ENCODE measurements at places on chromosomes 5 and 9.
A peak's percentile ranks its signal among the peaks of the same experiment; 100 is the strongest.

DNA sequence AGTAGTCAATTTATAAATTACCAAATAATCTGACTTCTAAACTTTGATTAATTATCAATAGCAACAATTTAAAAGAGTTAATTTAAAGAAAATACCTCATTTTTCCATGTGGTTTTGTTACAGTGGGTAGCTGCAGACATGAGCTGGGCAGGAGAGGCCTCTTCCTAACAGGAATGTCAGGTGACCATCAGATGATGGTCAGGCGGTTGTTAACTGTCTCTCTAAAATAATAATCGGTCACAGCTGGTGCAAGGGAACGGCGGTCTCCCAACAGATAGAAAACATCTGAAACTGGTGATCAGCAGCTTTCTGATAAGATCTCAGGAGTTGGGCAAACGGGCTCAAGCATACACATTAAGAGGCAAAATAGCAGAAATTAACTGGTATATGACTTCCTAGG, 342.7 kb upstream of the CYLC2 start:
- no peak for DNase-seq

- DNase-seq = peak; percentile 39
Measured at GRCh38 chr9:110125763-110126351, 82.1 kb downstream of the C9orf152 start.

GRCh38 chr5:147509041-147509709, 693 bp downstream of the DPYSL3 start:
- DNase-seq = peak; percentile 68

DNA sequence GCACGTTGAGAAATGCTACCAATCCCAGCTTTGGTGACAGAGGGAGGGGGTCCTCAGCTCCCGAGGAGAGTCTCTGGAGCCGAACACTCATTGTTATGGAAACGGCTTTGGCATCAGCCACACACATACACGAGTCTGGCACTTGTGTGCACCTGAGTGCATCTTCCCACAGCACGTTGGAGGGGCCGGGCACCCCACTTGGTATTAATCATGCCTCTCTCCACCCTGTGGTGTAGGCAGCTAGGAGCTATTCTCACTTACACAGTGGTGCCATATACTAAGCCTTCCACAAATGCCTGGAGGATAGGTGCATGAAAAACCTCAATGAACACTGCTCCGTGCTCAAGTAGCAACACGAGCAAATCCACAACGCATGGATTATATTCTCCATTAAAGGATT, 133.9 kb upstream of the PANK3 start:
- no peak for DNase-seq

- no peak for DNase-seq
Measured at GRCh38 chr9:12722131-12722530, 28.9 kb downstream of the TYRP1 start.

GRCh38 chr9:19619221-19619620, 169.6 kb downstream of the SLC24A2 start:
- no peak for DNase-seq

- peak; percentile 41 for DNase-seq
Measured at GRCh38 chr5:159928122-159928909, 12.0 kb downstream of the ADRA1B start.

DNA sequence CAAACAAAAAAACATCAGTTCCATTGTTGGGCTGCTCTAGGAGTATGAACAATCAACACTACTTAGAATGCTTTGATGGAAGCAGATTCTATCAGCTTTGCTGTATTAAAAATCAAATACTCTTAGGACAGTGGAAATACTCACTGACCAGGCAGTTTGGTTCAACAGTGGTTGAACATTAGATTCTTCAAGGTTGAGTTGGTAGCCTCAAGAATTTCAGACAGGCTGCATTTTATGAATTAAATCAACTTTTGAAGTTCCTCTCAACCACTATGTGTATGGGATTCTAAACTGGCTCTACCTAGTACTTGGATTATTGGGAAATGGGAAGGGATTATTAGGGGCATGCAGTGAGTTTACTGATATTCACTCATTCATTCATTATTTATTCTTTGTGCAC, 35.0 kb downstream of the ACTBL2 start:
- no peak for DNase-seq

- DNase-seq = peak; percentile 38
Measured at GRCh38 chr9:121268851-121269641, 1.1 kb downstream of the GSN start.

GRCh38 chr5:175741556-175741955, 83.7 kb downstream of the HRH2 start:
- no peak for DNase-seq

DNA sequence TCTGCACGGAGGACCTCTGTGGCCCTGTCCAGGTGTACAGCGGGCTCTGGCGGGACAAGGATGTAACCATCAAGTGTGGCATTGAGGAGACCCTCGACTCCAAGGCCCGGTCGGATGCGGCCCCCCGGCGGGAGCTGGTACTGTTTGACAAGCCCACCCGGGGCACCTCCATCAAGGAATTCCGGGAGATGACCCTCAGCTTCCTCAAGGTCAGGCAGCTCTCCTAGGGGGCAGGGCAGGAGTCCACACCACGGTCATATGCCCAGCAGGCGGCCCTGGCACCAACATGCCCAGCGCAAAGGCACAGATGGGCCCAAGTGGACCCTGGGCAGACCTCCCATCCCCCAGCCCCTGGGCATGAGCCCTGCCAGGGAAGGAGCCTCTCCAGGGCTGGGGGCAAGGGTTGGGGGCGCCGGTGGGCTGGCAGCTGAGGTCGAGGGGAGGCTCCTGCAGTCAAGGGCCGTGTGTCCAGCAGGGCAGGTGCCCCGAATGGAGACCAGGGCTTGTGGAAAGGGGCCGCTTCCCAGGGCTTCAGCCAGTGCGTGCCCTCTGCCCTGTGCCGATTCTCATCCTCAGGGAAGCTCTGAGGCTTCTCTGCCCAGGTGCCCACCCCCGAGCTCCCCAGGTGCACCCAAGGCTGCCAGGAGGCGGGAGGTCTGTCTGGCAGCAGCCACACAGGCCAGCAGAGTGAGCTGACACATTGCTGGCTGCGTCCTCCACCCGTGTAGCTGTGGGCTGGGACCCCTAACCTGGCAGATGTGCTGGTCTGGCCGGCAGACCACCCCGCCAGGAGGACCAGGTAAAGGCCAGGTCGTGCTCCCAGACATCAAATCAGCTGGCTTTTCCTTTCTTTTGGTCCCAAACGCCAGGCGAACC, 10.0 kb downstream of the DIPK1B start:
- no peak for DNase-seq

- DNase-seq = no peak
Measured at GRCh38 chr9:17024129-17024528, 110.7 kb upstream of the CNTLN start.

Data from right hindlimb (tissue), 1 donor.